ENCODE measurements at places on chromosomes 2 and 18.

DNA sequence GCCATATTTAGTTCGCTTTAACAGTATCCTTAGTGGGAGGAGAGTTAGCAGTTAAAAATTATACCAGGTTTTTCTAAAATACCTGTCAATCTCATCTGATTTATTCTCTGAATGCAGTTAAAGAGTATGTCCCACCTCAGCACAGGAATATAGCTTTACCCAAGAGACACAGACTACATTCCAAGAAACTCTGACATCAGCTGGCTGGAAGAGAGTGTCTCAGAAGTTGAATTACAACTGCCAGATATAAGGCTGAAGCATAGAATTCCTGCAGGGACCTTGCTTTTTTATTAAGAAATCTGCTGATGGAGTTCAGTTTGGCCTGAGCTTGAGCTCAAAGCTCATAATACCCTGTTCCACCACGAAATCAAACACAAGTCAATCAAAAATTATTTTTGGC, 25.4 kb upstream of the CNTNAP5 start:
- no peak for DNase-seq

DNA sequence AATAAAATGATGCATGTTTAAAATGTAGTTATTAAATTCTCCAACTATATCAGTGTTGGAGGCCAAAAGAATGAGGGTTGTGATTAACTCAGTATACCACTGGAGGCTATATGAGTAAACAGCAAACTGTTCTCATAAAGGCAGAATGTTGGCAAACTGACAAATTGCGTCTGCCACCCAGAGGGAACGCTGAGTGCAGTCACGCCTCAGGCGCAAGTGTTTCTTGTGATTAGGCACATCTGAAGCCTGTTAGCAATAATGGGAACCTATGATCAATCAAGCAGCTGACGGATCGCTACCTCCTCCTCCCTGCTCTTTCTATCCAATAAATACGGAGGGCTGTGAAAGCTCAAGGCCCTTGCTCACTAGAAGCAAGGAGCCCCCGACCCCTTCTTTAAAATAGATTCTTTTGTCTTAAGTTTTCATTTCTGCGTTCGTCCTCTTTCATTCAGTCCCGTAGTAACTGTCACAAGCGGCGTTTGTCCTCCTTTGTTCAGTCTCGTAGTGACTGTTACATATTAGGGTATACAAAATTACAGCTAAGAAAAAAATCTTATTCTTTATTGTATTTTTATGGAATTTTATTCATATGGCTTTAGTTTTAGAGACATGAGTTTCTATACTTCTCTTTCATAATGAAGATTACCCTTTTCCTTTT, 16.3 kb upstream of the RMND5A start:
- DNase-seq: peak; percentile 8

GRCh38 chr18:23828426-23828825, 139.2 kb downstream of the LAMA3 start:
- DNase-seq: peak; percentile 84

GRCh38 chr2:65003037-65003436, 13.8 kb downstream of the SLC1A4 start:
- DNase-seq: no peak

- DNase-seq: peak; percentile 35
Observed at GRCh38 chr2:231710799-231711676, 2.7 kb downstream of the PTMA start.

DNA sequence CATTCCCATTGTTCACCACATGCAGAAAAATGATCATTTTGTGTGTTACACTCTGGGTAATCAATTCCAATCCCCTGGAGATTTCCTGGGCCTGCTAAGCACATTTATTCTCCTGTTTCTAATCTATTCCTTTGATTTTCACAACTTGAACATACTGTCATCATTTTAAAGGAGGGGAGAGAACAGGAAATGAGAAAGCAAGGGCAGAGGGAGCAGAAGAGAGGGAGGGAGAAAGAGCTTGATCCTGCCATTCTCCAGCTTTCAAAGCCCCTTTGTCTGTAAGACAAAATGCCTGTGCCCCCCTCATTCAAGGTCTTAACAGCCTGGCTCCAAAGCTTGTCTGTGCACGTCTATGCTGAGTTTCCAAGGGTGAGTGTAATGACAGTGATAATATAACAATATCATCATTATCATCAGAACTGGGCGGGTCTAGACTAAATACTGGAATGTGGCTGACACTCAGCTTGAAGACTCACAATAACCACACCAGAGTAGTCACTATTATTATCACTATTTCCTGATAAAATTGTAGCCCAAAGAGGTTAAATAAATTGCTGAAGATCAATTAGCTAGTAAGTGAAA, 164.4 kb upstream of the KLHL29 start:
- DNase-seq: no peak

- peak; percentile 11 for DNase-seq
Observed at GRCh38 chr2:97911206-97911921, 84.4 kb downstream of the TMEM131 start.

DNA sequence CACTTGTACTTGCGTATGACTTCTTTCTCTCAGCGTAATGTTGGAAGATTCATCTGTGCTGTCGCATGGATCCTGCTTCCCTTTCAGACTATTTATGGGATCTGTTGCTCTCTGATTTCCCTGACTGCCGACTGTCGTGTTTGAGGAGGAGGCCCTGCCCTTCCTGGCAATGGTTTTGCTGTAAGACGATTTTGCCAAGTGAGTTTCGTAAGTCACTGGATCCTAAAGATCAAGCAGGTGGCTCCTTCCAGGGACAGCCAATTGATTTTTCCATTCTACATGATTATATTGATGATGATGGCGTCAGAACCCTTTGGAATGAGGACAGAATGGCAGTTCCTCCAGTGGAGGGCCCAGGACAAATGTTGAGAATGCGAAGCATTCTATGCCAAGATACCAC, 8.7 kb upstream of the B3GNT2 start:
- DNase-seq: no peak

DNA sequence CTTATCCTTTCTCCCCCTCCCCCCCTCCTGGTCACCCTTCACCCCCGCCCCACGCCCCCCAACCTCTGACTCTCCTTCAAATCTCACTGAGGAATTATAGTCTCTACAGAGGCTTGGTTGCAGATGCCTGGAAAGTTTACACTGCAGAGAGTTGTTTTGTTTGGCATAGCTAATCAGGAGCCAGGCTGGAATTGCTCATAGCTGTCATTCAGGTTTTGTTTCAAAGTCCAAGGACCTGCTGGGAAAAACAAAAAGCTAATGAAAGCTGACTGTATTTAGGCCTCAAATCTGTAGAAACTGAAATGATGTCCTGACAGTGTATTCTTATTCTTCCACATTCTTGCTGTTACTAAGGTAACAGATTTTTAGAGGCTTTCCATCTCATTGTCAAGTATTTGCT, 22.6 kb downstream of the GREB1L start:
- DNase-seq: peak; percentile 12

DNA sequence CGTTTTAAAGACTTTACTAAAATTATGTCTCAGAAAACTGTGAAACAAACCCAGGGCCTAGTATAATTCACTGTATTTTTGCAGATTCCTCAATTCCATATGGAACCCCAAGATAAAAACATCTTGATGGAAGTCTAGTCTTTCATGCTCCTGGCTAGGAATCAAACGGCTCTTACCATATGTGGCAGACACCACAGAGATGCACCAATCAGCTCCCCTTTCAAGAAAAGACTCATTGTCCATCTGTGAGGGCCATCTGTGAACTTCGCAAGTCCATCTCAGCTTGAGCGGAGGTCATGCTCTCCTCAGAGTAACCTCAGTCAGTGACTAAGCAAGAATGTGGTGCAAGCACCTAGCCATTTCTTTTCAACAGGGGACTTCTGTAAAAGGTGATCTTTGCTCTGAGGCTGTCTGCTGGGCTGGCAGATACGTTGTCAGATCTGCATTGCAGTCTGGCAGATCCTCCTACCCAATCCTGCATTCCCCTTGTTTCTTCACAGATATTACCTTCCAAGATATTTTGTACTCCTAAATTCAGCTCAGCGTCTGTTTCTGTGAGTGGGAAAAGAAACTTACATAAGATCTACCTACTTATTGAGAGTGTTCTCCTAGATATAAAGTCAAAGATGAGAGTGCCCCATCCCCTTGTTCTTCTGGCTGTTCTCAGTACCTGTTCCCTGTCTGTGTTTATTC, 419.3 kb downstream of the SPAG16 start:
- no peak for DNase-seq

DNA sequence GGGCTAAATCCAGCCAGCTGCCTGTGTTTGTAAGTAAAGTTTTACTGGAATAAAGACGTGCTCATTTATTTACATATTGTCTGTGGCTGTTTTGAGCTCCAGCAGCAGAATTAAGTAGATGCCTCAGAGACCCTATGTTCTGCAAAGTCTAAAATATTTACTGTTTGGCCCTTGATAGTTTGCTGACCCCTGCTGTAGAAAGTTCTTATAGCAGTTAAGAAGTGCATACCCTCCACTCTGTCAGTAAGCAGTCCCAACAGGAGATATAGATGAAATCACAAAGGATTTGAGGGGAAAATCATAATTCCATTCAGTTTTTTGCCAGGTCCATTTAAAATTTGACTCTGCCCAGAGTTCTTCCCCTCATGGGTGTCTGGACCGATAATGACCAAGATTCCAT, 50.1 kb upstream of the ITM2C start:
- peak; percentile 38 for DNase-seq

DNA sequence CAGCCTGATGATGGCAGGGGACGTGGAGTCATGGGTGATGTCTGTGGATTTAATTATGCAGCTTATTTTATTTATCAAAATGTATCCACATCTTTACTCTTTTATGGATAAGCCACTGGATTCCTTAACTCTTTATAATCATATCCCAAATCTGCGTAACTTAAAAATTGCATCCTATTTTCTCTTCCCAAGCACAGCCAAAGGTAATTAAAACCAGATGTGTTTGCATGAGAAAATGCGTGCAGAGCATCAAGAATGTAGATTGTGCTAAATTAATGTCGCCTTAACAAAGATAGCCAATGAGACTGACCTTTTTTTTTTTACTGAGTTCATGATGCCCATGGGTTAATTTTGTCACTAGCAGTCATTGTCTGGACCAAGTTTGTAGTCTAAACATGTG, 10.0 kb downstream of the SH3RF3 start:
- DNase-seq: no peak

DNA sequence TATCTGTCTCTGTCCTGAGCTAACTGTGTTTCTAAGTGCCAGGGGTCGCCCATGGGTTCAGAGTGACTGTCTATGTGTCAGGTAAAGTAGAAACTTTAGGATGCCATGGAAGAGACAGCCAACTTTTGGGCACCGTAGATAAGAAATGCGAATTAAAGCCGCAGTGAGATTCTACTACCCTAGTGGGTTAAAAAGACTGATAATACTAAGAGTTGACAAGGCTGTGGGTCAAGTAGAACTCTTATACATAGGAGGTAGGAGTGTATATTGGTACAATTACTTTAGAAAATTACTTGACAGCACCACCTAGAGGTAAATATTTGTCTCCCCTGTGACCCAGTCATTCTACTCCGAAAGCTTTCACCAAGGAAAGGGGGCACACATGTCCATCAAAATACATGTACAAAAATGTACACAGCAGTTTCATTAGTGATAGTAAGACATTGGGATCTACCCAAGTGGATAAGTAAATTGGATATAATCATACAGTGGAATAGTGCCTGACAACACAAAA, 371.3 kb downstream of the SLC4A3 start:
- DNase-seq: no peak
